Naive thymus-derived CD4-positive, alpha-beta T cell (primary cell): ENCODE measurements at places on chromosomes 3 and 15. TPM values are rescaled to one million over a fixed set of nuclear protein-coding genes. Genes with fewer than 3 reads are reported as not detected.

DNA sequence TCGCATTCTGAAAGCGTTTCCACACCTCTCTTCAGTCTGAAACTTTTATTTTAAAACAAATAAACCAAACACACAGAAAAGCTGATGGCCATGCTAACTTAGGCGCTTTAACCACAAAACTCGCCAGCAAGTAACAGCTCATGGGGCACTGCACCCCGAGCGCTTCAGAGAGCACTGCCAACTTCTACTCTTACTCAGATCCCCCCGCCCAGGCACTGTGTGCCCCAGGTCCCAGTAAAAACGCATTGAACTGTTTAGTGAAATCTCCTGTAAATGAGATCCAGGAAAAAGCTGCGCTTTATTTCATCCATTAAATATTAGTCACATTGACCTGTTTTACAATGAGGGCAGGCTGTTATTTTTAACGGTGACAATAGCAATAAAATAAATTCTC, 99.7 kb downstream of the LRIG1 start:
- no peak for DNase-seq

DNA sequence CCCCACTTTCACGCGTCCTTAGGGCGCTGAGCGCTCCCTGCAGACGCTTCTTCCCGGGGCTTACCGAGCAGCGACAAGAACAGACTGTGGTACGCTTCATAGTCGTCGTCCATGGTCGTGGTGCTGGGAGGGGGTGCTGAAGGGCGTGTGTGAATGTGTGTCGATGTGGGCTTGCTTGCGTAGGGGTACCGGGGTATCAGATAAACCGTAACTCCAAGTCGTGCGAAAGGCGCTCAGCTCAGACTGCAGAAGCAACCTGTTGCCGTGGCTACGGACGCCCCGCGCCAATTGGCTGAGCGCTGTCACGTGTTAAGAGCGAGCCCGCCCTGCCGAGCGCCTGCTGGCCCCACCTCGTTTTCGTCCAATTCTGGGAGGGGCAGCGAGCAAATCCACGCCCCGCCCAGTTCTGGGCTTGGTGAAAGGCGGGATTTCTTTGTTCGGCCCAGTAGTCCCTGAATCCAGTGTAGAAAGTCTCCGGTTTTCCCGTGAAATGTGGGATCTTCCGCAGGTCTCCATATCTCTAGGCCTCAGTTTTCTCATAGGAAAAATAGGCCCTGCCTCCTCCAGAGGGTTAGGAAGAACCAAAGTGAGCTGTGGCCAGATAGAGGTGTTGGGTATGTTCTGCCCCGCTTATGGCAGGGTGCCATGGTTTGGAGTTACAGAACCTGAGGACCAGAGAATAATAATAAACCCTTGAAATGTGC, at the start of gene EFCAB12:
EFCAB12 (minus strand) TSS at position 261 of the 704 bp plus-strand sequence; CDS start at position 113, 148 bp downstream.
- peak; percentile 86 for DNase-seq

- DNase-seq = no peak
Observed at GRCh38 chr3:14238356-14238755, 59.7 kb downstream of the LSM3 start.

DNA sequence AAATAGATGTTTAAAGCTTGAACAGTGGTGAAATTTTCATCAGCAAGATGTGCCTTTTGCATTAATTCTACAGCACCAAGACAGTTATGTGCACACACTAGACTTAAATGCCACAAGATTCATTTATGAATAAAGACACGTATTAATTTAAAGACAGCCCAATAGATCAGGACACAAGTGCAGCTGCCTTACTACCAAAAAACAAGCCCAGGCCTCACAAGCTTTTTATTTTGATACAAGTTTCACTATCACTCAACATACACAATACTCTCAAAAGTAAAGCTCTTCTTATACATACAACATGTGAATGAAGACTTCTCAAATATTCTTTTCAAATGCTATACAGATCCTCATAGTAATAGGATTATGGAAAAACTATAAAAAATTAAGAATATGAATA, 2.4 kb downstream of the ACAP2 start:
- no peak for DNase-seq

GRCh38 chr15:41988896-41989572, 16.7 kb upstream of the EHD4 start:
- DNase-seq = no peak

DNA sequence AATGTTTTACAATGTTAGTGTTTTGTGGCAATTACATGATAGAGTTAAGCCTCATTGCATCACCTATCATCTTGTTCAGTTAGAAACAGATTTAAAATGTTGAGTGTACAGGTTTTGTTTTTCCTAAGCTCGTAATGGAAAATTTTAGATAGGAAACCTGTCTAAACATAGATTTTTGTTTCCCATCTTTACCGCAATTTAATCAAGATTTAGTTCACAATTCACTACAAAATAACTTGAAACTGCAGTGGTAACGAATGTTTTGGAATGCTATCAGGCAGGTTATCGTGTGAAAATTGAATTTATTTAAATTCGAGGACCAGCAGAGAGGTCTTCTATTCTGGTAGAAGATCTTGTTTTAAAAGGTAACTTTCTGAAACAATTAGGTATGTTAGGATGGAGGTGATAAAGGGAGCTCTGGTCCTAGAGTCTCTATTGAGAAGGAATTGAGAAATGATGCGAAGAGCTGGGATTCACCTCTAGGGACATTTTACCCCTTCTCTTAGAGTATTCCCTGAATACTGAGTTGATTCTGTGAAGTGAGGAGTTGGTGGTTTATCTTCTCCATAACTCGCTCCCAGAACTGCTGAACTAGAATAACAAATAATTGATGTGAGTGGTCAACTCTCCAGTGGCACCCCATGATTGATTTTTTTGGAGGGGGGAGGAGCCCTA, 1.4 kb downstream of the DOCK3 start:
- no peak for DNase-seq

DNA sequence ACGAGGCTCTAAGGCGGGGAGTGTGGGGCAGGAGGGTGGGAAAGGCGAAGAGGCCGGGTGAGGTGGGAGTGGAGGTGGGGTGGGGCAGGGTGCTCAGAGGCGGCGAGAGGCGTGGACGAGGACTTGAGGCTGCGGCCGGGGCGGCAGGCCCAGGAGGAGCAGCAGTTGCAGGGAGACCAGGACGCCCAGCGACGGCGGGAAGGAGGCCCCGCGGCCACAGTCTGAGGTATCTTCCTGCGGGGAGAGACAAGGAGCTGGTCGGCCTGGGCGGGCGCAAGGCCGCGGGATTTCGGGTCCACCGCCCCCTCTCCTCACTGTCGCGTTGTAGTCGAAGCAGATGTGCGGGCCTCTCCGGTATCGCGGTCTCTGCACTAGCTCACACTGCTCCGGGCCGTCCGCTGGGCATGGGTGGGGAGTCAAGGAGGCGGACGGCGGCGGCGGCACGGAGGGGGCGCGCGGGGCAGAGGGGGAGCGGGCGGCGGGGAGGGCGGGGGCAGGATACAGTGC, 5.3 kb upstream of the TMEM115 start:
- DNase-seq = no peak

GRCh38 chr3:188433521-188434150, 279.7 kb downstream of the LPP start:
- no peak for DNase-seq

DNA sequence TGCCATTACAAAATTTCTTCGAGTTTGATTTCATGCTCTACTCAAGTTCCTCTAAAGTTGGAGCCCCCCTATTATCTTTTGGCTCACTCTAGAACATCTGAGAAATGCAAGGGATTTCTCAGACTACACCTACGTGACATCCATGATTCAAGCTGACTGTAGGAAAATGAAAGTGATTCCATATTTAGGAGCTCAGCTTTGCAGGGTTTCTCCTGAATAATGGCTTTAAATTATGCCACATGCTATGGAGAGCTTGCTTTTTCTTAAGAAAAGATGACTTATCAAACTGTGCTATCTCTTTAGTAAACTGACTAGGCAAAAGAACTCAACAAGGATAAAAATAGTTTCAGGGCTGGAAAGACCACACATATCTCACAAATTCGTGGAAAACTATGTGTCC, 292.1 kb downstream of the LSAMP start:
- no peak for DNase-seq

- DNase-seq = no peak
Observed at GRCh38 chr15:78301326-78301725, 1.9 kb upstream of the SKIC8 start.

- DNase-seq = no peak
Observed at GRCh38 chr3:74445541-74445940, 168.9 kb downstream of the CNTN3 start.

- no peak for DNase-seq
Observed at GRCh38 chr3:123334056-123334455, 114.8 kb downstream of the ADCY5 start.

BTLA gene
- polyA plus RNA-seq = 18.5 TPM

PLIN1 gene
- 0.06 TPM for polyA plus RNA-seq
